ENCODE measurements at places on chromosomes 7 and 10. TPM values are rescaled to one million over a fixed set of nuclear protein-coding genes. Genes with fewer than 3 reads are reported as not detected.

The MOGAT3 gene
- total RNA-seq, result not detected

The TRIL gene
- total RNA-seq, result 17.5 TPM

The BRI3 gene
- total RNA-seq, result 15.9 TPM

The NUDT1 gene
- 15.5 TPM for total RNA-seq

The PRSS58 gene
- not detected for total RNA-seq

The GPR22 gene
- total RNA-seq, result 102 TPM

The PTPN20 gene
- total RNA-seq, result 18.8 TPM

The YWHAG gene
- 404 TPM for total RNA-seq

The RAPGEF5 gene
- total RNA-seq, result 90.9 TPM

The GPR26 gene
- total RNA-seq, result 5.3 TPM

The ACHE gene
- 11.0 TPM for total RNA-seq

The NKX1-2 gene
- total RNA-seq, result under 0.01 TPM

The CALHM1 gene
- total RNA-seq, result not detected

The CYP2C8 gene
- total RNA-seq, result 1.2 TPM

The HKDC1 gene
- 0.41 TPM for total RNA-seq

The GNGT1 gene
- total RNA-seq, result not detected

The CLCN1 gene
- total RNA-seq, result under 0.01 TPM

The NKX6-2 gene
- total RNA-seq, result 0.41 TPM

The UNC5B gene
- 2.9 TPM for total RNA-seq

The TACR2 gene
- 0.82 TPM for total RNA-seq

The STEAP4 gene
- total RNA-seq, result 0.41 TPM
